ENCODE measurements at places on chromosomes 2 and 18.

- DNase-seq = peak; percentile 57
Observed at GRCh38 chr18:36688020-36688965, 140.5 kb downstream of the TPGS2 start.

GRCh38 chr2:43186321-43186678 is 40.1 kb downstream of the ZFP36L2 start:
- no peak for DNase-seq

GRCh38 chr2:173397539-173397938 is 42.9 kb downstream of the CDCA7 start:
- no peak for DNase-seq

- peak; percentile 29 for DNase-seq
Observed at GRCh38 chr2:101752716-101753616, 55.5 kb downstream of the MAP4K4 start.

DNA sequence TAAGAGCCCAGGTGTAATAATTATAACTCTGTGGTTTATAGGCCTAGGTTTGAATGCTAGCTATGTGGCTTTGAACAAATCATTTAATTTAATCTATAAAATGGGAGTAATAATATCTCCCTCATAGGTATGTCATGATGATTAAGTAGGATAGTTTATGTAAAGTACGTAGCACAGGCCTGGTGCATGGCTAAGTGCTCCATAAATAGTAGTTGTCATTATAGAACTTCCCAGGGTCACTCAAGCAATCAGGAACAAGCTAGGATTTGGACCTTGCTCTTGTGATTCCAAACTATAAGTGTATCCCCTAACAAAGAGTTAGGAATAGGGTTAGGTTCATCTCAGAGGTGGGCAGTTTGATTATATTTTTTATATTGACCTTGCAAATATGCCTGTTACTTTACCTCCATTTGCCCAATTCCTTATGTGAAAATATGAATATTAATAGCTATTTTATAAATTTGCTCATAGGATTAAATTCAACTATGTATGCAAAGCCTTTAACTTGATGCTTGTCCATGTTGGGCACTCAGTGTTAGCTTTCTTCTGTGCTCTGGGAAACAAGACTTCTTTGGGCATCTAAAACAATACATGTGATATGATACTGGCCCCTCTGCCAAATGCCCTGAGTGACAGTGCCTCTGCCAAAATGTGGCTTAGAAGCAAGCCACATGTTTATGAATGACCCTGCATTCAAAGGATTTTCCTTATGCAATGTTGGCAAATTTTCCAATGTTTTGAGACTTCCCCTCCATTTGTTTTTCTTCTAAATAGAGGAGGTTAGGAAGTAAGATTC is 353.6 kb downstream of the KIAA1328 start:
- DNase-seq = no peak

DNA sequence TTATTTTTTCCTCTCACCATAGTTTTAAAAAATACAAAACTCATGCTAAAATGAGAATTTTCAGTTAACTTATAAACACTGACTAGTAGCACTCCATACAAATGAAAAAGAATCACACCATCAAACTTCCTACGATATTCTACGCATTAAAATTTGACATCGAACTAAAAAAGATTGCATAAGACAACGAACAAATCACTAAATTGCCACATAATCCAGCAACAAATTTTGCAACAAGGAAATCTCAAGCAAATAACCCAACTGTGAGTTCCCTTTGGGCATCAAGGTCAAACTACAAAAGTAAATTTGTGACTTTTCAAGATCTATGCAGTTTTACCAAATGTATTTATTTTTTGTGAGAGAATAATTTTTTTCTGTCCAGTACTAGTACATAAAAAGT is 1.5 kb downstream of the MAP3K2 start:
- DNase-seq = no peak

Measured in caudate nucleus (tissue), 63 donors.